ENCODE measurements at places on chromosomes 3 and 15.

DNA sequence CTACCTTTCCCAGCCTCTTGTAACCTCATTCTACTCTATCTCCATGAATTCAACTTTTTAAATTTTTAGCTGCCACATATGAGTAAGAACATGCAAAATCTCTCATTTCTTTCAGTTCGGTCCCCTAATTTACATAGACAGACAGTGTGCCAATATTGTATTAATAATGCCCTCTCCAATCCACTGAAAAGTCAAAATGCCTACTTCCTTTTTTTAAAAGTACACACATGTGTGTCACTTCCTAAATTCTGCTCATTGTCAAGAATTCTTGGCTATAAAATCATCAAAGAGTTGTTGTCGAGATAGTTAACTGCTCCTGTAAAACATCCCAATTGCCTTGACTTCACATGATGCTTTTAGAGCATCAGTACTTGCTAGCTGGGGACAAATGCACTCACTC is 84.2 kb upstream of the IL12A start:
- DNase-seq, result no peak

- DNase-seq, result no peak
Observed at GRCh38 chr3:149134575-149134974, 5.1 kb downstream of the HPS3 start.

DNA sequence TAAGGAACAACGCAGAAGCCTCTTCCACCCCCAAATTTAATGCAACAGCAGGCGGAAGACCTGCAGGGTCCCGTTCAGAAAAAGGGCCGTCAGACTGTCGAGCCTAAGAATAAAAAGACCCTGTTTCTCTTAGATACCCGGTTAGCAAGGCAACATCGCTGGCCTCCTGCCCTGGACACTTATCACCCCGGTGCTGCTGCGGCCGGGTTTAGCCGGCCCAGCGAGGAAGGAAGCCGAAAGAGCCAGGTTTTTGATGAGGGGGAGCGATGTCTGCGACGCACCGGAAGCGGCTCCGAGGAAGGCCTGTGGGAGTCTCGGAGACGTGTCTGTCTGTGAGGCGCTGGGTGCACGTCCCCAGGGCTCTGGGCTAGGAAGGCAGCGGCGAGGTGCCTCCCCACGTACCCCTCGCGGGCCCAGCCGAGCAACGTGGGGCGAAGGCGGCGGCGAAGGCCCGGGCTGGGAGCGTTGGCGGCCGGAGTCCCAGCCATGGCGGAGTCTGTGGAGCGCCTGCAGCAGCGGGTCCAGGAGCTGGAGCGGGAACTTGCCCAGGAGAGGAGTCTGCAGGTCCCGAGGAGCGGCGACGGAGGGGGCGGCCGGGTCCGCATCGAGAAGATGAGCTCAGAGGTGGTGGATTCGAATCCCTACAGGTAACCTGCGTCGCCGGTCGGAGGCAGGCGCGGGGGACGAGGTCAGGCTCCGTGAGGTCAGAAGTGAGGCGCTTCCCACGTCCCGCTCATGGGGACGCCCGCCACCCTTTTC is at the start of gene UBA5:
TSS of gene UBA5 (plus strand) at position 278 of the 759 bp plus-strand sequence. CDS start at position 487, 209 bp downstream.
- DNase-seq, result peak; percentile 71

- no peak for DNase-seq
Observed at GRCh38 chr3:130789782-130790322, 43.2 kb upstream of the PIK3R4 start.

DNA sequence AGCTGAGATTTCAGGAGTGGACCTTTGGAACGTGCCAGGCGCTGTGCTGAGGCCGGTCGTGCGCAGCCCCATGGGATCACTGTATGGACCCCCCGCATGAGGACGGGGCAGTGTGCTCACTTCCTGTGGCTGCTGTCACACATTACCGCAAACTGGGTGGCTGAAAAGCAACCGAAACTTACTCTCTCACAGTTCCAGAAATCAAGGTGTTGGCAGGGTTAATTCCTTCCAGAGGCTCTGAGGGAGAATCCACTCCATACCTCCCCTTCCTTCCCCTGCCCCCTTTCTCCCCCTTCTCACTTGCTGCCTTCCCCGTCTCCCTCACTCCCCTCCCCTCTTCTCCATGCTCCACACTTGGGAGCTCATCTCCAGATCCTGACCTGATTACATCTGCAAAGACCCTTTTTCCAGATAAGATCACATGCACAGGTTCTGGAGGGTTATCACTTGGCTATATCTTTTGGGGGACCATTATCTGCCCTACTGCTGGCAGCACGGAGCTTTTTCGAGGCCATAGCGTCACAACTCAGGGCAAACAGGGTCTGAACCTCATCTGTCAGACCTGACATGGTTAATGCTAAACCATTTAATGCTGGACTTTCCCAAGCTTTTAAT is 41.2 kb downstream of the KLF13 start:
- no peak for DNase-seq

- DNase-seq, result no peak
Observed at GRCh38 chr3:70980646-70981170, 602.8 kb downstream of the FOXP1 start.

Data from Ammon's horn (tissue), 1 donor.